Left renal pelvis (tissue), 4 donors: ENCODE measurements at places on chromosomes 7 and 10.

- no peak for DNase-seq
Measured at GRCh38 chr7:85528581-85528980, 341.7 kb upstream of the SEMA3D start.

- no peak for DNase-seq
Measured at GRCh38 chr7:35891004-35891830, 90.4 kb downstream of the SEPTIN7 start.

GRCh38 chr7:126605553-126605952, 647.2 kb downstream of the GRM8 start:
- DNase-seq, result no peak

- no peak for DNase-seq
Measured at GRCh38 chr10:44316187-44316921, 68.5 kb downstream of the CXCL12 start.

GRCh38 chr7:120735791-120736190, 122.2 kb downstream of the TSPAN12 start:
- no peak for DNase-seq
